Vagina (tissue), 2 donors: ENCODE measurements at places on chromosomes 13 and 19.

DNA sequence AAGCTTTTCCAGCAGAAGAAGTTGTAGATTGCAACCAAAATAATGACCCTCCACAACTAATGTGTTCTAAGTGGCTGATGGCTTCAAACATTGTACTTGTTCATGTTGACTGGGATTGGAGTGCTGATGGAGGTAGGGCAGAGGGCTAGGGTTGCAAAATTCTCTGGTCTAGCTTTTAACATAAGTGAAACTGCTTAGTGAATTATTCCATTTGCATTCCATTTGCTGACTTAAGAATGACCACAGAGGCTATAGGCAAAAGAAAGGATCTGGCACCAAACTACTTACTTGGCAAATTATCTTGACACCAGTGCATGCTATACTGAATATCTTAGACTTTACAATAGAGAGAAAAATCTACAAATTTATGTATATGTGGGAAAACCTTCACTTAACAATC, 287.0 kb downstream of the FGF9 start:
- no peak for DNase-seq

GRCh38 chr13:76886292-76887075, at the start of gene KCTD12:
TSS of gene KCTD12 (minus strand) at chr13:76886405. CDS start at chr13:76886148, 257 bp downstream.
- peak; percentile 93 for DNase-seq

- DNase-seq: no peak
Observed at GRCh38 chr13:99192480-99192879, 8.2 kb upstream of the UBAC2 start.

GRCh38 chr13:84910423-84910822, 888.8 kb downstream of the SLITRK6 start:
- DNase-seq: no peak

DNA sequence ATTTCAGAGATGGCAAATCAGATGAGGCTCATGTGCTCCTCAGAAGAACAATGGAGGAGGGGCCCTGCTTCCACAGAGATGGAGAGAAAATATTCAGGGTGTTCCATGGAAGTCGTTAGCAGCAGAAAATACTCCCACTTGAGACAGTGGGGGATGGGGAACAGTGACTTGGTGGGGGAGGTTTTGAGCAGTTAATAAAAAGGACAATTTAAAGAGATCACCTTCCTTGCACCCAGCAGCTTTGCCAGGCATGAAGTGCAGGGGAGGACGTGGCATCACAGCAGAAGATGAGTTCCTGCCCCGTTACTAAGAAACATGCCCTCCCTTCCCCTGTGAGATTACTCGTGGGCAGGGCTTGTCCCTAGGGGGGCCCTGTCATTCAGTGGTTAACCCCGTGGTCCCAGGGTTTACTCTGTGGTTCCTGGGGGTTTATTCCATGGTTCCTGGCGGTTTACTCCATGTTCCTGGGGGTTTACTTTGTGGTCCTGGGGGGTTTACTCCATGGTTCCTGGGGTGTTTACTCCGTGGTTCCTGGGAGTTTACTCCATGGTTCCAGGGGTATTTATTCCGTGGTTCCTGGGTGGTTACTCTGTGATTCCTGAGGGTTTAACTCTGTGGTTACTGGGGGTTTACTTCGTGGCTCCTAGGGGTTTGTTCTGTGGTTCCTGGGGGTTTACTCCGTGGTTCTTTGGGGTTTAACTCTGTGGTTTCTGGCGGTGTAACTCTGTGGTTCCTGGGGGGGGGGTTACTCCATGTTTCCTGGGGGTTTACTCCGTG, 49.2 kb downstream of the TMEM255B start:
- no peak for DNase-seq

DNA sequence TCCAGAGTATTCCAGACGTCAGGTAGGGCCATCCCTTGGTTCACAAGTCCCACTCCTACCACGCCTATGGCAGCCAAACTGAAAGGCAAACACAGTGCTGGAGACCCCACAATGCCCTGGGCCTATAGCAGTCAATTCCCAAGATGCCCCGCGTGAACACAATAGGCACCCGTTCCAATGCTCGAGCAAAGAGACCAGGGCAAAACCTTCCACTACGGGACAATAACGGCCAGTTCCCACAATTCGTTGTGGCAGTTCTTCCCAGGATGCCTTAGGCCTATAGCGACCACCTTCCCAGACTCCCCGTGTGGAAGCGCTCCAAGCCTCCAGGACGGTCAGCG, 538 bp downstream of the ZNF428 start:
- DNase-seq: no peak

GRCh38 chr13:73133531-73133930, 74.7 kb downstream of the KLF5 start:
- DNase-seq: no peak

GRCh38 chr13:37870895-37871550, 1.5 kb upstream of the TRPC4 start:
- no peak for DNase-seq

- no peak for DNase-seq
Observed at GRCh38 chr13:80009760-80010159, 331.2 kb downstream of the SPRY2 start.

GRCh38 chr13:75705395-75705794, 69.3 kb downstream of the LMO7 start:
- no peak for DNase-seq

DNA sequence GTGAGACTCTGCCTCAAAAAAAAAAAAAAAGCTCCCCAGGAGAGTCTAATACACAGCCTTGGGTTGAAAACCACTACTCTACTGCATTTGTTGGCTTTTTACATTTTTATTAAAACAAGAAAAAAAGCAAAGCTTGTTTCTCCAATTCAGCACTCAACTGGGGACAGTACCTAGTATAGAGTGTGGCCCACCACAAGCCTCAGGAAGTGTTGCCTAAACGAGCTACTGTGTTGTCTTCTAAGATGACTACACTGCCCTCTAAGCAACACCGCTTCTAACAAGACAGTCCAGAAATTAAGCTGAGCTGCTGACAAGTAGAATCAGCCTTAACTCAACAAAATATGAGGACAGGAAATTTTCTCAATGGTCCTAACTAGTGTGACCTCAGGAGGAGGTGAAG, 522.2 kb downstream of the FGF9 start:
- DNase-seq: no peak

- no peak for DNase-seq
Observed at GRCh38 chr19:42421591-42422031, 5.6 kb downstream of the LIPE start.

GRCh38 chr13:31064636-31065035, 97.1 kb downstream of the HSPH1 start:
- no peak for DNase-seq

- no peak for DNase-seq
Observed at GRCh38 chr13:75995966-75996365, 359.8 kb downstream of the LMO7 start.
